ENCODE measurements at places on chromosomes 12 and 14.

DNA sequence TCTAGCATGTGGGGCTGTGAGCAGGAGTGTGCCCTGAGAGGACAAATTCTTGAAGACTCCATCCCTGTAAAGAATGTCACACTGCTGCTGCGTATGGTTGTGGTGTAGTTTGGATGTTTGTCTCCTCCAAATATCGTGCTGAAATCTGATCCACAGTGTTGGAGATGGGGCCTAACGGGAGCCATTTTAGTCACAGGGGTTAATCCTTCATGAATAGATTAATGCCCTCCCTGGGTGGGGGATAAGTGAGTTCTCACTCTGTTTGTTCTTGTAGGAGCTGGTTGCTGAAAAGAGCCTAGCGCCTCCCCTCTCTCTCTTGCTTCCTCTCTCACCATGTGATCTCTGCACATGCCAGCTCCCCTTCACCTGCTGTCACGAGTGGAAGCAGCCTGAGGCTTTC lies 94.5 kb upstream of the VASH1 start:
- no peak for DNase-seq

- DNase-seq = no peak
These were observed 9.0 kb upstream of the MLEC start for GRCh38 chr12:120677765-120678473.

DNA sequence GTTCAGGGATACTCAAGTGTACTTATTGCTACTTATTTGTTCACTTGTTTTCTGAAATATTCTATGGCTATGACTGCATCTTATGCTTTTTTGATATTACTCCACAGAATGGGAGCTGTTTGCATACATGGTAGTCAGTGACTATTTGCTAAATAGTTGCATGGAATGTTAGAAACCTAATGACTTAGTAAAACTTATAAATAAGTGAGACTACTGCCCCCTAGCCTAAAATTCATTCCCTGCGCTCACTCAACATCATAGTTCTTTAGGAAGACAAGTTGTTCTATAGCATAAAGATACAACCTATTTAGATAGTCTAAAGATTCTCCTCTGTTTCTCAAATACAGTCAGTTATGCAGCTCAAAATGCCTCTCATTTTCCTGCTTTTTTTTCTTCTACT lies 305.5 kb downstream of the CEP128 start:
- no peak for DNase-seq

DNA sequence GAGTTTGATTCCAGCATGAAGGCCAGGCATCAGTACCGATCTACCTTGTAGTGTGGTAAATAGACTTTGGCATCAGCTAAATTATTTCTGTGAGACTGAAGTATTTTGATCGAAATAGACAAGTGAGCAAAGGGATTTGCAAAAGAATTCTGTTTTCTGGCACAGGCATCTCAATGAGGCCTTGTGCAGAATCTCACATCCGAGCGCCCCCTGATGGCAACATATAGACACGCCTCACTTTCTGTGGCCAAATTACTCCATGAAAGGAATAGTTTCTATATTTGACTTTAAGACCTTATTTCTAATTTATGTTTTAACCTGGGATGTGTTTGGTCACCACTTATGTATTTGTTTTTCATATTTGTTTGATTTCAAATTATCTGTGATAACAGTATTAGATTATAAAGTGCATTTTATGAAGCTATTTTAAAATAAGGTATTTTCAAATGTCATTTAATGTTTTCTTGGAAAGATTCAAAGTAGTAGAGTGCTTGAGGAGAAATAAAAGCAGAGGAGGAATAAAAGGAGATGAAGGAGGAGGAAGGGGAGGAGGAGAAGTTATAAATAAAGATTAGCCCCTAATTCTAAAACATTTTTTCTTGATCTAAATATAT lies 731.9 kb downstream of the NRXN3 start:
- DNase-seq = no peak

GRCh38 chr12:132723015-132723763 lies 12.5 kb downstream of the PGAM5 start:
- no peak for DNase-seq

DNA sequence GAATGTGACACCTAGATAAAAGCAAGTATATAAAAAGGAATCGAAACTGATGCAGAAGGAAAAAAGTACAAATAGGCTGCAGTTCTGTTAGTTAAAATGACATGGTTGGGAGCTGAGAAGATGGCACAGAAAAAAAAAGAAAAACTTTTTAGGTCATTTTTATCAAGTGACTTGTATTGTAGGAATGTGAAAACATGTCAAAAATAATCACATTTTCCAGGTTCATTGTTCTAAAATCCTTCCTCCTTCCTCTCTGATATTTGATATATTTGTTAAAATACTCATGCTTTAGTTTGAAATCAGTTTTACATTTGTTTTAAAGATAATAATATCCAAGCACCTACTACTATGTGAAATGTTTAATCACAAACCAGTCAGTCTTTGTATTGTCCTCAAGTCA lies 507.9 kb downstream of the PRKD1 start:
- no peak for DNase-seq

DNA sequence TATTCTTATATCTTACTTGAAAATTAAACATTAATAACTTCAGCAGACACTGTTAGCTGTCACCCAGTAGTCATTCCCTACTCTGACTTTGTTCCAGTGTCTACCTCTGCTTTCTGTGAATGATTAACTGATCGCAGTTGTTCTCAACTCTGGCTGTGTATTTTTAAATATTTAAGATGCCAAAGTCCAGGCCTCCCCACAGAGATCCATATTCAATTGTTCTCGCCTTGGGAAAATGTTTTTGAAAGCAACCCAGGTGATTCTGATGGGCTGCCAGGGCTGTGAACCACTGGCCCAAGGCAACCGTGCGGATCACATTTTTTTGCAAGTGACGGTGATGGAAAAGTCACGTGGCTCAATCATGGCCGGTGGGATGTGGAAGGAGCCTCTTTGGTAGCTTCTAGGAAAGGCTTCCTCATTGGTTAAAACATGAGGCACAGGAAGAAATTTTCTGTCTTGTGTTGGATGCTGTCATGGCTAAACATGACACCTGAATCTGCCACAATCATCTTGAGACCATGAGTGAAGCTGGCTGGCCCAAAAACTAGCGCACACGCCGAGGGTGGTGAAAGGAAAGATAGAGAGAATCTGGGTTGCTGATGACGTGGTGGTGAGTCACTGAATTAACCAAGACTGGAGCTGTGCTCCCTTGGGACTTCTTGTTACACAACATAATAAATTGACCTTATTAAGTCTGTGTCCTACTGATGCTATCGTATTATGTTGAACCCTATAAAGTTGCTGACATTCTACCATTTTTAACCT lies 37.2 kb downstream of the RDH12 start:
- DNase-seq = no peak

- DNase-seq = no peak
These were observed 14.1 kb downstream of the AKT1 start for GRCh38 chr14:104781271-104782077.

DNA sequence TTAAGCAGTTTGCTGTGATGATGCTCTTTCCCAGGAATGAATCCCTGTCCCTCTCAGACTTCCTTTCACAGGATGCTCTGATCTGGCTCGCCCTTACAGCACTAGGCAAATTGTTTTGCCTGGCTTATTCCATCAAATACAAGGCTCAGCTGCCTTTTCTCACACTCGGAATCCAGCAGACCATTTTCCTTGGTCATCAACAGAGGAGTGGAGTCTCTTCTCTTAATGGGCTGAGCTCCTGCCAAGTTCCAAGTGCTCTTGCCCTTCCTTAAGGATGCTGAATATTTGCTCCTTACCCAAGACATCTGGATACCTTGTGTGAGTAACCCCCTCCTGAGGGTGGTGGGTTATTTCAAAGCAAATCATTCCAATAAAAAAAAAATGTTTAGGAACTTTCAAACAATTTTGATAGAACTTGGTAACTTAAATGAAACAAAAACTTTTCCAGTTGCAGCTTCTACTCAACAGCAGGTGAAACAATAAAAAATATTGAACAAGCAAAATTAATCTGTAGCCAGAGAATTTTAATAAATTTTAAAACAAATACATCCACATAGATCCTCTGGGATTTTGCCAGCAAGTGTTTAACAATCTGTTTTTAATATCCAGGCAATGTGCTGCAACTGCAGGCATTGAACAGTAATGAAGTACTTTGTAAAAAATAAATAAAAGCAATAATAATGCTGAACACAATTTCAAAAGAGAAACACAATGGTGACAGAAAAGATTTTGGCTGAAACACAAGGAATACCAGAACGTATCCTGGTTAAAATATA lies 264.0 kb upstream of the FAR2 start:
- DNase-seq = no peak

DNA sequence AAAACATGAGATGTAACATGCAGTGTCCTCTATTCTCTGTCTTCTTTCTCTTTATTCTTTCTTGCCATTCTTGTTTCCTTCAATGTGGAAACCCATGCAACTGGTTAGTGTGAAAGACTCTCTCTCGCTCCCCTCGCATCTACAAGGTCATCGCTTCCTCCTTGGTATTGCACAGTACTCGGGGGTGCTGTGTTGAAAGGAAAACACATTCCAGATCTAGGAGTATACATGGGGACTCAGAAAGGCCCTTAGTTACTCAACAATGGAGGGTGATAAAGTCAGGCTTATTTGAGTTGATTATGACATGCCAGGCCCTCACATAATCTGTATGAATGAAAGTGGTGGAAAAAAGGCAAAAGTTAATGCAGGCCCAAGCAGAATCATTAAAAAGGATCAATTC lies 75.5 kb upstream of the OVCH1 start:
- DNase-seq = no peak

- DNase-seq = no peak
These were observed 4.0 kb downstream of the STON2 start for GRCh38 chr14:81396113-81396512.

GRCh38 chr12:61757831-61758505 lies 502.2 kb upstream of the USP15 start:
- no peak for DNase-seq

DNA sequence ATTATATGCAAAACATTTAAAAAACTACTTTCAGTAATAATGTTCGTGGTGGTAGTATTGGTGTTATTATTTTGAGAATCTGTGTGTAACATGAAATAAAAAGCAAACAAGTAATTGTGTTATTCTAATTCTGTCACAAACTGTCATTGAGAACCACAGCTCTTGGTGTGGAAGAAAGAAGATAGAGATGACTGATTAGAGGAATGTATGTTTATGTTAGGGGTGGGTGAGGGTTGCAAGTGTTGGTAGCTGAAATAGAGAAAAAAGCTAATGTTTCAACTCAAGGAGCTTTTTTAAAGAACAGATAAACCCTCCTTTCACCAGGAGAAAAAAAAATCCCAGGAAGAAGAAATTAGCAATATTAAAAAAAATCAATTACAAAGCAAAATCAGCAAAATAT lies 18.3 kb downstream of the DNM1L start:
- no peak for DNase-seq

GRCh38 chr14:90487462-90487861 lies 90.6 kb downstream of the CALM1 start:
- no peak for DNase-seq

GRCh38 chr12:47091009-47091408 lies 11.2 kb upstream of the AMIGO2 start:
- DNase-seq = no peak

DNA sequence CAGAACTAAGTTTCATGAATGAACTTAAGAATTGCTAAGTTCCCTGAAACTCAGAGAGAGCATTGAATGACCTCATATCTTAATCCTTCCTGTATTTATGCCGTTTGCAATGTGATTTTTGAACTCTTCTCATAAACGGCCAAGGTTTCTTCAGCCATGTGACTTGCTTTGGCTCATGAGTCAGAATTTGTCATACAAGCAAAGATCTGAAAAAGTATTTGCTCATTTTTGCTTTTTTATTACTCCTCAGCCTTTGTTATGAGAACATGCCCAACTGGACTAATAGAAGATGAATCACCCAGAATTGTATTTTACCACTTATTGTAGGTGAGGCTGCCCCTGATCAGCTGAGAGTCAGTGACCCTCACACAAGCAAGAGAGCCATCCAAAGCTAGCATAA lies 693.8 kb downstream of the BCL11B start:
- DNase-seq = no peak

- DNase-seq = no peak
These were observed 48.5 kb downstream of the PITPNM2 start for GRCh38 chr12:123102366-123102765.

- no peak for DNase-seq
These were observed 178.0 kb downstream of the FOXN3 start for GRCh38 chr14:89239023-89239422.

GRCh38 chr14:90454041-90455000 lies 57.5 kb downstream of the CALM1 start:
- DNase-seq = no peak

DNA sequence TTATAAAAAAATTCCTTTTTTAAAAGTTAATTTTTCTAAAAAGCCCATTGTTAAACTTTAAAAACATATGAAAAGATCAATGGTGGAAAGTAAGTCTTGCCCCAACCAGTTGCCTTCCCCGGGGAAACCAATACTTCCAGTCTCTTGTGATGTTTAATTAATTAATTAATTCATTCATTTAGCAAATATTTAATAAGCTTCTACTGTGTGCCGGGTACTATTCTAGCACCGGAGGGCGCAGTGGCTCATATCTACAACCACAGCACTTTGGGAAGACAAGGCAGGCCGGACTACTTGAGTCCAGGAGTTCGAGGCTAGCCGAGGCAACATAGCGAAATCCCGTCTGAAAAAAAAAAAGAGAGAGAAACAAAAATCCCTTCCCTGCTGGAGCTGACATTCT lies 87.4 kb downstream of the HECTD4 start:
- no peak for DNase-seq

GRCh38 chr12:93957168-93957567 lies 191.2 kb upstream of the PLXNC1 start:
- DNase-seq = no peak

DNA sequence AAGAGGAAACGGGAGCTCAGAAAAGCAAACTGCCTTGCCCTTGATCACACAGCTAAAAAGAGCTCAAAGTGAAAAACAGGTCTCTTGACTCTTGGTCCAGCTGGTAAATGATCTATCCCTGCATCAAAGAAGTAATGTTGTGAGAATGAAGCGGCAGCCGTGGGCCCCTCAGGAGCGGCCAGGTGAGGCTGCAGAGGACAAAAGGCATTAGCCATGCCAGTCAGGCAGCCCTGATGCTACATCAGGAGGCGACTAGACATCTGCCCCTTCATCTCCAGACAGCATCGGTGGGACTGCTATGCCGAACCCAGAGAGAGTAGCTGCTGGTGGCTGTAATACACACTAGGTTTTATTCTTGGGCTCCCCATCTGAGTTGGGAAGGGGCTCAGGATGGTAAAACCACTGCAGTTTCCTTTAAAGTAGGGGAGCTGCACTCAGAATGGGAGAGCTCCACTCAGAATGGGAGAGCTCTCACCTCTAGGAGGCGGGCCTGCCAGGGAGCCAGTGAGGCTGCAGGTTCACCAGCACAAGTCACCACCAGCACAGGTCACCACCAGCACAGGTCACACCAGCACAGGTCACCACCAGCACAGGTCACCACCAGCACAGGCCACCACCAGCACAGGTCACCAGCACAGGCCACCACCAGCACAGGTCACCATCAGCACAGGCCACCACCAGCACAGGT lies 120.1 kb downstream of the TSPAN9 start:
- DNase-seq = no peak

DNA sequence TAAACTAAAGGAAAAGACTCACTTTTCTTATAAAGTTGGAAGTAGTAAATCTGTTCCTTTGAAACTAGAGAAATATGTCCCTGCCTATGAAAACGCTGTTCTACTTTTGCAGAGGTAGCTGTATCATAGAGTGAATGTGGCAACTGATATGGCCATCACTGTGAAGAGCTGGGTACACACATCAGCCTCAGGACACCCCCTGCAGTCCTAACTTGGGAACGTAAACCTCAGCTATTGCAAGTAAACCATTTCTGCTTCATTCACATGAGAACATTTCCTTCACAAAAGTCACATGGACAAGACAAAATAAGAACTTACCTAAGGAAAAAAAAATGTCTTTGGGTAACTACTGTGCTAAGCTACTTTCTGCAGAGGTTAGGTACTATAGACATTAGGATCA lies 233.3 kb upstream of the PPFIA2 start:
- DNase-seq = no peak
